Stimulated activated CD8-positive, alpha-beta memory T cell treated with anti-CD3 and anti-CD28 coated beads, Interleukin-7, amount 100 ng/mL, for 1 hour (primary cell): ENCODE measurements at places on chromosomes 4 and X.

DNA sequence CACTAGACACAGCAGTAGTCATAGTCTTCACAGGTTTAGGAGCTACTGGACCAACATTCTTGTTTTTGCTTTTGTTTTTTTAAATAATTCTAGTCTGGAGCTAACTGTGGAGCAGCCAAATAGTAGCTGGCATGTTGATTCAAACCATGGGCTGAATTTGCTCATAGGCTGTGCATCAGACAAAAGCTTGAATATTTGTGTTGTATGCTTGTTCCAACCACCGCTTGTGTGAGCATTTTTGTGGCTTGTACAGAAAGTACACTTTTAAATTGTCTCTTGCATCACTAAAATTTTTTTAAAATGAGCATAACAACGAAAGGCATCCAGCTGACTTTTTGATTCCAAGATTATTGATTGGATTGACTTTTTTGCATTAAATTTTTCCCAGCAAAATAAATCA, 39.6 kb downstream of the CCNI start:
- no peak for DNase-seq

DNA sequence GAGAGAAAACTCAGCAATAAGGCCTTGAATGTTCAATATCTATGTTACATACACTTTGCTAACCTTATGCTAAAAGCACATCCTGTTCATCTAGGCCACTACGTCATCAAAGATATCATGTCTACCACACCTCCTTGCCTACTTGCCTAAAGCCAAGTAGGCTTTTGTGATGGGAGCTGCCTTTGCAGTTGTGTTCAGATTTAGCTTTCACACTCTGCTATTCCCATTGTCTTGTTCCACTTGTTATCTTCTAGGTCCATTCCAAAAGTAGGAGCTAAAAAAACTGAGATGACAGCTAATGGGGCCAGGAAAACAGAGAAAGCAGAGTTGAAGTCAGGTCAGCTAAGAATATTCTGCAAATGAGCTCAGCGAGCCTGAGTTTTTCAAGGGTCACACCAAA, 153.6 kb upstream of the EDNRA start:
- no peak for DNase-seq

- DNase-seq = no peak
These were observed 7.6 kb downstream of the ANAPC10 start for GRCh38 chr4:145090380-145090779.

GRCh38 chrX:2442694-2443093, 58.1 kb downstream of the DHRSX start:
- DNase-seq = no peak

- DNase-seq = no peak
These were observed 73.3 kb upstream of the ZDHHC15 start for GRCh38 chrX:75596178-75596577.

- DNase-seq = no peak
These were observed 159.9 kb downstream of the TRIML1 start for GRCh38 chr4:188299161-188299560.
